ENCODE measurements at places on chromosomes 6 and 20.

- peak; percentile 63 for DNase-seq
Observed at GRCh38 chr6:36660771-36661471, 17.6 kb upstream of the CDKN1A start.

DNA sequence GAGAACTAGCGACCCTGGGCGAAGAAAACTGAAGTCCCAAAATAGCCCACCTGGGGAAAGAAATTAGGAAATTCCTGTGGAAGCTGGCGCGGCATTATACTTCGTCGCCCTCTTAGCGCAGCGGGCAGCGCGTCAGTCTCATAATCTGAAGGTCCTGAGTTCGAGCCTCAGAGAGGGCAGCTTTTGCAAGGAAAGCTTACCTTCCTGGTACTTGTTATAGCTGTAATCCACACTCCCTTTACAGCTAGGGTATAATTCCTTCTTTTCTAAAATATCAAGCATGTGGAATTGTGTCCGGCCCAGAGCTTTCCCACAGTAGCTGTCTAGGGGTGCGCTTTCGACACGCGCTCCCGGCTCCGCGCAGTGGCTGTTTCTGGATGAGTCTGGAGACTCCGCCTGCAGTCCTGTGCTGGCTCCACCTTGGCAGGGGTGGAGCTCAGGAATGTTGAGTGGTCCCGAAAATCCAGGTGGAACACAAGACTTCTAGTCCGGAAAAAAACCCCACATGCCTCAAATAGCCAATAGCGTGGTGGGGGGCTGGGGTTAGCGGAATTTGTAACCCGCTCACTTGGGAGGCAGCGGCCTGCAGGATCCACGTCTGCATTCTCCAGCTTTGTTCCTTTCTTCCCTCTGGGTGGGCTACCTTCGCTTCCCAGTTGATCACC is 83.7 kb upstream of the ZNF322 start:
- peak; percentile 93 for DNase-seq

GRCh38 chr6:45467853-45468252 is 90.1 kb upstream of the SUPT3H start:
- no peak for DNase-seq

- peak; percentile 14 for DNase-seq
Observed at GRCh38 chr6:136873748-136874147, 48.4 kb upstream of the SLC35D3 start.

DNA sequence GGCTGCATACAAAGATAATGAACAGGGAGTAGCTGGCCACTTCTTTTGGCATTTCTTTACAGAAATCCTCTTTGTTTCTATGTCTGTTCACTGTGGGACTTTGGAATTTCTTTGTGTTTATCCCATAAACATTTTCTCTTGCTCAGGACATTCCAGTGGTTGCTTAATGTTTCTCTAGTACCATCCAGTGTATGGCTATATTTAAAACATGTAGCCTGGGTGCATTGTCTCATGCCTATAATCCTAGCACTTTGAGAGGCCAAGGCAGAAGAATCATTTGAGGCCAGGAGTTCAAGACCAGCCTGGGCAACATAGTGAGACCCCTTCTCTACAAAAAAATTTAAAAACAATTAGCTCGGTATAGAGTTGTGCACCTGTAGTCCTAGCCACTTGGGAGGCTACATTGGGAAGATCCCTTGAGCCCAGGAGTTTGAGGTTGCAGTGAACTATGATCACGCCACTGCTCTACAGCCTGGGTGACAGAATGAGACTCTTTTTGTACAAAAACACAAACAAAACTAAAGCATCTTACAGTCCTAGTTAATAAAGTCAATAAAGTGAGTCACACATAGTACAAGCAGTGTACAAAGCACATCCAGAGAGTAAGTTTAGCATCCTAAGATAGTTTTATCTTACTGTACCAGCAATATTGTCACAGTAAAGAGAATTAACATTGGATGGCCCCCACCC is 63.3 kb downstream of the ZFAND3 start:
- DNase-seq, result no peak

DNA sequence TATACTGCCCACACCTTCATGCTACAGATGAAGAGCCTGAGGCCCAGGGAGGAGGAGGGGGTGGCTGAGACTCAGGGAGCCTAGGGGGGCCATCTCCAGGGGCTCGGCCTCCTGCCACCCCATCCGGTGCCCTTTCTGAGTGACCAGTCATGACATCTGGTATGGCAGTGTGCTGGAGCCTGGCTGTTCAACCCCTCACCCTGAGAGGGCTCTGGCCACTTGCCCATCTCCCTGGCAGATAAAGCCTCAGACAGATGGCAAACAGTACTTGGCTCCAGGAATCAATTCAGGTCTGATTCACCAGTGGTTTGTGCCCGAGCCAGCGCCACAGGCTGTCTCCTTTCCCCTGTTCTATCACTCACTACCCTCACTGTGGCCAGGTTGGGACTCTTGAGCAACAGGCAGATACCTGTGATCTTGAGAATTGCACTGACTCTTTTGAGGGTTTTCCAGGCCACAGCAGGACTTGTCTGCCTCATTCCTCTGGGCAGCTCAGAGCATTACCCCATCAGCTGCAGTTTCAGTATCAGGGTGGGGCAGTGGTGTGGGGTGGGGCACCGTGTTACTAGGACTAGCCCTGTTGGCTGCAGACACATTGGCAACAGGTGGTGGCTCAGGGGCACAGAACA is 22.8 kb downstream of the SRSF3 start:
- DNase-seq, result no peak

DNA sequence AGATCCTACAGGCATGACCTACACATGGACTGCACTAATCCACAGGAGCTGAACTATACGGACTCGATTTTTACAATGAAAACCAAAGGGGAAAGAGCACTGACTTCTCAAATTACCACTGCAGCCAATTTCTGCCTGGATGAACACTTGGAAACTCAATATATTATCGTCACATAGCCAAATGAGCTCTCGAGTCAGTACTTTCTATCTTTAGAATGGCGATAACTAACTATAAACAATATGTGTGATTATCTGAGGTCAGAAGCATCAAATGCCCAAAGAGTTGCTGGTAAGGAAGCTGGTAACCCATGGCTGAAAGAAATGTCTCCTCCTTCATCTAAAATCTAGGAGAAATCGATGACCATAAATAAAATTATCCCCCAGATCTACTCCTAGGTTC is 86.7 kb downstream of the KIF16B start:
- DNase-seq, result no peak

Data from mesendoderm (in vitro differentiated cells).